ENCODE measurements at places on chromosomes 6 and 20.

GRCh38 chr20:45497971-45498494 lies 17.4 kb downstream of the SPINT3 start:
- no peak for DNase-seq

DNA sequence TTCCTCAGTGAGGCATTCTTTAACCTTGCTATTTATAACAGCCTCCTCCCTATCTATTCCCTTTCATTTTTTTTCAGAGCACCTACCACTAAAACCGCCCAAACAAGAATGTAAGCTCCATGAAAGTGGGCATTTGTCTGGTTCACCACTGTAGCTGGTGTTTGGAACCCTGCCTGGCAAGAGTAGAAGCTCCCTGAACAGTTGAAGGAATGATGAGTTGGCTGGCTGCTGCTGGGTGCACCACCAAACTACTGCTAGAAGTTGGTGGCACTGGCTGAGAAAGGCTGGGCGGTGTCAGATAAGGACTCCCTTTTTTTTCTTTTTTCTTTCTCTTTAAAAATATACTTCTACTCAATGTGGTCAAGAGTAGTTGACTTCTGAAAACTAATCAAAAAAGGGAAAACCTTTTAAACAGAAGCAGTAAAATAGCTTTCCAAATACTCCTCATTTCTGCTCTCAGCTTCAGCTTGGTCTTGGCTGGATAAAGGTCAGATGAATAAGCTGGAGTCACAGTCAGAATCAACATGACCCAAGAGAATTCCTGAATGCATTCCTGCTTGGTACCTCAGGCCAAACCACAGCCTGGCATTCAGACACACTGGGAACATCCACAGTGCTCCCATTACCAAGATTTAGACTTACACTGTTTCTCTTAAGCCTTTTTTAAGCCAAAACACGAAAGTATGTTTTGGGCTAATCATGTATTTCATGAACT lies 38.0 kb downstream of the RTN4IP1 start:
- no peak for DNase-seq

GRCh38 chr6:158068156-158068892 lies 86.7 kb downstream of the SYNJ2 start:
- no peak for DNase-seq

- DNase-seq = no peak
Measured at GRCh38 chr20:10314198-10314597, 95.6 kb downstream of the SNAP25 start.

DNA sequence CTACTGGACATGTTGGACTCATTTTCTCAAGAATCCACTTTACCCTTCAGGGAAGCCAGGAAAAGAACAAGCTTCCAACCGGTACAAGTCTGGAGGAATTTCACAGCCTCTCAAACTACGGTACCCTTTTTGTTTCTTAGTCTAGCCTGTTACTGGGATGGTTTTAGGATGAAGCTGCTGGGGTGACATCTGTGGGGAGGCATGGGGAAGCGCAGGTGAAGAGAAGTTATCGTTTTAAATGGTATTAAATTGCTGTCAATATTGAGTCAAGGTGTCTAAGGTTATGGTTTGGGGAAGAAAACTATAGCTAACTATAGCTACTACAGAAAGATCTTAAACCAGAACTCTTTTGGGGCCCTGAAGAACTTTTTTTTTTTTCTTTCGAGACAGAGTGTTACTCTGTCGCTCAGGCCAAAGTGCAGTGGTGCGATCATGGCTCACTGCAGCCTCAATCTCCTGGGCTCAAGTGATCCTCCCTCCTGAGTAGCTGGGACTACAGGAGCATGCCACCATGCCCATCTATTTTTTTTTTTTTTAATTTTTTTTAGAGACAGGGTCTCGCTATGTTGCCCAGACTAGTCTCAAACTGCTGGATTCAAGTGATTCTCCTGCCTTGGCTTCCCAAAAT lies 128.7 kb downstream of the RIN2 start:
- no peak for DNase-seq

DNA sequence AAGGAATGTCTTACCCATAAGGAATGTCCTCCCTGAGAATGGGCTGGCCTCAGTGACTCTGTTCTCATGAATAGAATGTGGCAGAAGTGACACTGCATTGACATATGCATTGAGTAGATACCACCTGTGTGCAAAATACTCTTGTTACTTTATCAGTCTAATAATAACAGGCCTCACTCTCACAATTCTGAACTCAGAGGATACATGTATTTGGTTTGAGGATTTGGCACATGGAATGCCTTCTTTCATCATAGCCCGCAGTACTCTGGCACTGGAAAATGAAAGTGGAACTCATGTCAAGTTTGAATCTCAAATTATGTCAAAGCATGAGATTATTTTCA lies 52.9 kb upstream of the PLCB4 start:
- DNase-seq = no peak

- no peak for DNase-seq
Measured at GRCh38 chr6:107769053-107769658, 55.0 kb downstream of the SCML4 start.

DNA sequence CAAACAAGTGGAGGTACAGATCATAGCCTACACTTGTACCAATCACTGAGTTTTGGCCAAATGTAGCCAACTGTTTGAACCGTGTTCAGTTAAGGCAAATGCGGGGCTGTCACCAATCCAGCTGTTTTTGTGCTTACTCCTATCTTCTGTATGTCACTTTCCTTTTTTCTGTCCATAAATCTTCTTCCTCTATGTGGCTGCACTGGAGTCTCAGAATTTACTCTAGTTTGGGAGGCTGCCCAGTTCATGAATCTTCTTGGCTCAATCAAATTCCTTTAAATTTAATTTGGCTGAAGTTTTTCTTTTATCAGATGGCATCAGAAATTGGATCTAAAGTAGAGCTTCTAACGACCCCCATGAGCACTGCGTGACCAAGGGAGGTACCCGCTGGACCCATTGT lies 11.7 kb upstream of the STX7 start:
- DNase-seq = no peak

- no peak for DNase-seq
Measured at GRCh38 chr6:54617730-54618129, 228.8 kb upstream of the FAM83B start.

DNA sequence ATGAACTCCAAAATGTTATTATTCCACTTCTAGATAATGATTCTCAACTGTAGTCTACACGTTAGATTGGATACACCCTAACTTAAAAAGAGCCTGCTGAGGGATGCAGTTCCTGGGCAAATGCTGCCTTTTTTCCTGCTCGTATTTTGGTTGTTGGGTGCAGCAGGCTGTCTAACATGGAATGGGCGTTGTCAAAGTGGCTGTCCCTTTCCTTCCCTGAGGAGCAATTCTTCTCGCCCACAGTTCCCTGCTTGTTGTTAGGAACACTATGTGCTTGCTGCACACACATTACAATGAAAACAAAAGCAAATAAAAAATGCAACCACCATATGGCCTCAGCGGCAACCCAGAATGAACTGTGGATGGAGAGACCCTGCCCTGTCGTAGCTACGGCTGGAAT lies 1.7 kb upstream of the ADGRF5 start:
- no peak for DNase-seq

DNA sequence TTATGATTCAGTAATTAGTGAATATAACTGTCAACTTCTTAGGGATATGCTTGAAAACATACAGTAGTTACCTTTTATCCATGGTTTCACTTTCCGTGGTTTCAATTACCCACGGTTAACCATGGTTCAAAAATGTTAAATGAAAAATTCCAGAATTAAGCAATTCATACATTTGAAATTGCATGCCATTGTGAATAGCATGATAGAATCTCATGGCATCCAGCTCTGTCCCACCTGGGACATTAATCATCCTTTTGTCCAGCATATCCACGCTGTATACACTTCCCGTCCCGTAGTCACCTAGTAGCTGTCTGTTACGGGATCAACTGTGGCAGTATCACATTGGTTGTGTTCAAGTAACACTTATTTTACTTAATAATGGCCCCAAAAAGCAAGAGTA lies 781.7 kb upstream of the CITED2 start:
- DNase-seq = no peak

DNA sequence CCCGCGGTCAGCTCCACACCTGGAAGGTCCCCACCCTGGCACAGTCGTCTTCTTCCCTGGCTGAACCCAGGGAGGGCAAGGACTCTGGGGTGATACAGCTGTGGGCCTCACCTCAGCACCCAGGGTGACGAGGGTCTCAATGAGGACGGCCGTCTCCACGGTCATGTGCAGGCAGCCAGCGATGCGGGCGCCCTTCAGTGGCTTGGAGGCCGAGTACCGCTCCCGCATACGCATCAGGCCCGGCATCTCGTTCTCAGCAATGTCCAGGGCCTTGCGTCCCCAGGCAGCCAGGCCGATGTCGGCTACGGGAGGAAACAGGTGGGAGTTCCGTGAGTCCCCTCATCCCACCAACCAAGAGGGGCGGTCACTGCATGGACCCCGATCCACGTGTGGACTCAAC lies 7.9 kb downstream of the AHCY start:
- no peak for DNase-seq

DNA sequence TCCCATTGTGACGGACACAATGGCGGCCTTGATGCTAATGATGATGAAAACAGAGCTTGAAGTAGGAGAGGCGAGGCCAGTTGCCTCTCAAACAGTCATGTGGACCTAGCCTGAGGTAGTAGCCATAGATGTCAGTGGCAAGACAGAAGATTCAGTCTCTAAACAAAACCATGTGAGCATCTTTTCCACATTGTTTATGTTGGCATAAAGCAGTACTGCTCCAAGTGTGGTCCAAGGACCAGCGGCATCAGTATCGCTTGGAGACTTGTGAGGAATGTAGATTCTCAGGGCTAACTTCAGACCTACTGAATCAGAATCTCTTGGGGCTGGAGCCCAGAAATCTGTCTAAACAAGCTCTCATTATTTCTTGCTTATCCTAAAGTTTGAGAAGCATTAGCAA lies 312.8 kb upstream of the JAG1 start:
- no peak for DNase-seq

GRCh38 chr6:121516331-121516730 lies 80.9 kb downstream of the GJA1 start:
- DNase-seq = no peak

DNA sequence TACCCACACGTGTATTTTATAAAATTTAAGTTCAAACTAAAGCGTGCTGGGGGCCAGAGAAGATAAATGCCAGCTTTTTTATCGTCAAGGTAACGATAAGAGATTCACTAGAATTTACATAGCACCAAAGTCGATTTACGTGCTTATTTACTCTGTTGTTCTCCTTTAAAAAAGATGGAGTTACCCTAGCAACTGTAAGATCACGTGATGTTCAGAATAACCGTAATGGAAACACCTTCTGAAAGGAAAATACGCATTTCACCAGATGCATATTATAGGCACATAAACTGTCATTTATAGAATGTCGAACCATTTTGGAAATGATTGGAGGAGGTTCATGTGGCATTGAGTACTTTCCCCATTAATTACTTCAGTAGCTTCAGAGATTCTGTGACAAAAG lies 207.6 kb downstream of the TSHZ2 start:
- no peak for DNase-seq

DNA sequence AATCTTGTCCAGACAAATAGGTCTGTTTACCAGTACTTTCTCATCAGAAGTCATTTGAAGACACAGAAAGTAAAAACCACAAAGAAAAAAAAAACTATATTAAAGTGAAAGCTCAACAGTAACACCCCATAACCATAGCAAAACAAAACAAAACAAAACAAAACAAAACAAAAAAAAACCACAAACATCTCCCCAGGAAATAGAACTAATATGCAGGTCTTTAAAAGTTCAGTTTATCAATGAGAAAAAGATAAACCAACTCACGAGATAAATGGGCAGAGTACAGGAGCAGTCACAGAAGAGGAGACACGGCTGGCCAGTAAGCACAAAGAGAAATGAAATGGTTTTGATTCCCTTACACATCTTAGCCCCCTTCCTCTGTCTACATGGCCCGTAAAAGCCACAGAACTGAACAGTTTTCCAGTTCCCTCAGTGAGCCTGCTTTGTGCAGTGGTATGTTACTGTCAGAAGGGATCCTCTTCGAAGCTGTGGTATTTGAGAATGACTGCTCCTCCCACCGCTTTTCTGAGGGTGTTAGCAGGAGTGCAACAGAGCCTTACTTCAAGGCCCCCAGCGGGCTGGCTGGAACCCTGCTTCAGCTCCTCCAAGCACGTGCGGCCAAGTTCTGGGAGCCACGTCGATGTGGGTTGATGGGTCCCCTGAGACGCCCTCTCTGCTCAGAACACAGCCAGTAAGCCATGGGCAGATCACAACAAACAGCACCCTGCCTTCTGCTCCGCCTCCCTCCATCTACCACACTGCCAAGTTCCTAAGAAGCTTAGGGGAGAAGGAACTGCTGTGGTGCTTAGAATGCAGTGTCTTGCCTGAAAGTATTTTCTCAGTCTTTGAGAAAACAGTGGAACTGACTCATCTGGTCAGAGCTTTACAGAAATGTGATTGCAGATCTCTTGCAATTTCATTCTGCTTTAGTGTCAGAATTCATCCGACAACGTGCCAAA lies 14.0 kb downstream of the UST start:
- DNase-seq = peak; percentile 59

- no peak for DNase-seq
Measured at GRCh38 chr6:128350416-128351254, 169.8 kb downstream of the PTPRK start.

- DNase-seq = no peak
Measured at GRCh38 chr6:156557251-156557910, 219.8 kb upstream of the ARID1B start.

GRCh38 chr20:19274412-19275015 lies 62.1 kb downstream of the SLC24A3 start:
- no peak for DNase-seq

GRCh38 chr20:37285664-37286374 lies 3.6 kb upstream of the MANBAL start:
- no peak for DNase-seq

DNA sequence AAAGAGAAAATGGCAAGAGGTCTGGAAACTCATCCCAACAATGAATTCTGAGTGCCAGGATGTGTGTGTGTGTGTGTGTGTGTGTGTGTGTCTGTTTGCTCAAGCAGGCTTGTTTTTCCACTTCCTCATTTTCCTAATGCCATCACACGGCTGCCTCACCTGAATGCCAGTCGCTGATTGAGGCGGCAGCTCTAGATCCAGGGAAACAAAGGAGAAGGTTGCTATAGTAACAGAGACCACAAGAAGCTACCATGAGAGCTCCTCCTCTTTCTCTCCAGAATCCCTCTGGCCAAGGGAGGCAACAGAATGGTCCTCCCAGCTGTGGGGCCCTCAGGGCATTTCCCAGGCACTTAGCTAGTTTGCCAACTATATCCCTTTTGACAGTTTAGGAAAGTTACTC lies 241.1 kb upstream of the TSHZ2 start:
- no peak for DNase-seq

GRCh38 chr20:16666272-16666671 lies 63.6 kb upstream of the SNRPB2 start:
- no peak for DNase-seq

DNA sequence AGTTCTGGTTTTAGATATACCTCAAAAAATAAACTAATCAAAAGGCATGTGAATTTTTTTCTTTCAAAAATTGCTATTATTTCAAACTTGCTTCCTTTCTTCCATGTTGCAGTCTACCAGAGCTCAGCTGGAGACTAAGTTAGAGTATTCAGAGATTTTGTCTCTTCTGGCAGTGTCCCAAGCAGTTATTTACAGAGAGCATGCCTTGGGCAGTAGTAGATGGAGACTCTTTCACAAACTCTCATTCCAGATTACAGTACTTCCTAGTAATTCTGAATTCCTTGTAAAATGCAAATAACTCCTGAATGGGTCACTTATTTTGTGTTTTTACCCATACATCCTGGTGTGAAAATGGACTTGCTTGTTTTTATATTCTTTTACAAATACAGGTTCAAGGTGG lies 703.4 kb downstream of the EPHA7 start:
- no peak for DNase-seq
